ENCODE measurements at places on chromosomes 5 and 9. TPM values are rescaled to one million over a fixed set of nuclear protein-coding genes. Genes with fewer than 3 reads are reported as not detected.

Gene KCNV2
- total RNA-seq = not detected

Gene TLX3
- not detected for total RNA-seq

Gene NMUR2
- 0.06 TPM for total RNA-seq

Gene LHX3
- total RNA-seq = 0.09 TPM

Gene LCN10
- total RNA-seq = not detected
